ENCODE measurements at places on chromosomes 4 and X. TPM values are rescaled to one million over a fixed set of nuclear protein-coding genes. Genes with fewer than 3 reads are reported as not detected.
A peak's percentile ranks its signal among the peaks of the same experiment; 100 is the strongest.

DNA sequence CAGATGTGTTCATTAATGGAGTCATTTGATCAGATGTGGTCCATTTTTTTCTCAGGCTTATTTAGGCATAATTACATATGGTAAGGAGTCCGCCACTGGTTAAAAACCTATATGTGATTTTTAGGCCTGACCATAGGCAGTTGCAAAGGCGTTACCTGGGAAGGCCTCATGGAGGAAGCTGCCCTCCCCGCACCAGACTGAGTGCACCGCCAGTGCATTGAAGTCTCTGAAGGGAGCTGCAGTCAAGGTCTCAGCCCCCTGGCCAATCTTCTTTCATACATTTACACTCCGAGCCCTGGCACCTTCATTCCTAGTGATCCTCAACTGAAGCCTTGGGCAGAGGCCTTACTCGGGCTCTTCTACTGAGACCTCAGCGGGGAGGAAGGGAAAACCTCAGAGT, 898.2 kb upstream of the AGA start:
- no peak for DNase-seq

Gene SYP
- 4.0 TPM for total RNA-seq

Gene BGN
- total RNA-seq, result 164 TPM

- no peak for DNase-seq
These were observed 3.1 kb downstream of the TMEM184C start for GRCh38 chr4:147620315-147620714.

GRCh38 chrX:84362184-84362838, 139.9 kb downstream of the HDX start:
- no peak for DNase-seq

Gene PIGA
- 15.5 TPM for total RNA-seq

Gene USP17L15
- not detected for total RNA-seq

- DNase-seq, result no peak
These were observed 135.5 kb downstream of the AMMECR1 start for GRCh38 chrX:110182362-110182761.

- DNase-seq, result no peak
These were observed 108.5 kb downstream of the ZNF674 start for GRCh38 chrX:46436744-46437143.

DNA sequence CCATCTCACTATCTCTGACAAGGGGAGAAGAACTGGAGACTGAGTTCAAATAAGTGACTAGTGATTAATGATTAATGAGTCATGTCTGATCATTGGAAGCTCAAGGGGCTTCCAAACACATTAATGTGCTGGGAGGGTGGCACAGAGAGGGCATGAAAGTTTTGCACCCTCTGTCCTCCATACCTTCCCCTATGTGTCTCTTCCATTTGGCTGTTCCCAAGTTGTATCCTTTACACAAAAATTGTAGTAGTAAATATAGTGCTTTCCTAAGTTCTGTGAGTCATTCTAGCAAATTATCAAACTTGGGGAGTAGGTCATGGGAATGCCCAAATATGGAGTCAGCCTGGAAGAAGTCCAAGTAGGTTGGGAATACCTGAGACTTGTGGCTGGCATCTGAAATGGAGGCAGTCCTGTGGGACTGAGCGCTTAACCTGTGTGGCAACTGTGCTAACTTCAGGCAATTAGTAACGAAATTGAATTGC, 4.1 kb upstream of the FAM200B start:
- peak; percentile 57 for DNase-seq

Gene CCDC110
- total RNA-seq, result 4.5 TPM

Gene LRRC66
- 0.44 TPM for total RNA-seq

DNA sequence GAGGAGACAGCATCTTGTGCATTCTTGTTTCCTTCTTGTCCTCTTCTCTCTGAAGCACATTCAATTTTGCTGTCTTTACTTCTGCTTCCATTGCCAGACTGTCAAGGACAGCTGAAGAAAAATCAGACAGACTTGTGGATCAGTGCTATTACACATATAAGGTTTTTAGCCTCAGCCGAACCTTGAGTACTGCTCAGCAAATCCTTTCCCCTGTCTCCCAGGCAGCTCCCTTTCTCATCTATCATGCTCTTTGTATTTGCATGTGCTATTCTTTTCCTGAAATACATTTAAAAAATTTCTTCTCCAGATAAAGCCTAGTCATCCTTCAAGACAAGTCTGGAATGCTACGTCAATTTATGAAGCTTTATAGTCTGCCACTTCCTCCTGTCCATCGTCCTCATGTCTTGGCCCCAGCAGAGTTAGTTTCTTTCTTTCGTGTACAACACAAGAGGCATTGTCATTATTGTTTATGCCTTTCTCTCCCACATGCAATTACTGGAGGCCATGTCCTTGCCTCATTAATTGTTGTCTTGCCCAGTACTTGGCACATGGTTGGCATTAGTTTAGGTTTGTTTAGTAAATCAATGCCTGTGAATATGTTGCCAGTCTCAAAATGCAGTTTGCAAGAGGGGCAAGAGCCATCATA, 45.1 kb downstream of the ADGRL3 start:
- peak; percentile 29 for DNase-seq

Gene RHOXF2
- not detected for total RNA-seq

DNA sequence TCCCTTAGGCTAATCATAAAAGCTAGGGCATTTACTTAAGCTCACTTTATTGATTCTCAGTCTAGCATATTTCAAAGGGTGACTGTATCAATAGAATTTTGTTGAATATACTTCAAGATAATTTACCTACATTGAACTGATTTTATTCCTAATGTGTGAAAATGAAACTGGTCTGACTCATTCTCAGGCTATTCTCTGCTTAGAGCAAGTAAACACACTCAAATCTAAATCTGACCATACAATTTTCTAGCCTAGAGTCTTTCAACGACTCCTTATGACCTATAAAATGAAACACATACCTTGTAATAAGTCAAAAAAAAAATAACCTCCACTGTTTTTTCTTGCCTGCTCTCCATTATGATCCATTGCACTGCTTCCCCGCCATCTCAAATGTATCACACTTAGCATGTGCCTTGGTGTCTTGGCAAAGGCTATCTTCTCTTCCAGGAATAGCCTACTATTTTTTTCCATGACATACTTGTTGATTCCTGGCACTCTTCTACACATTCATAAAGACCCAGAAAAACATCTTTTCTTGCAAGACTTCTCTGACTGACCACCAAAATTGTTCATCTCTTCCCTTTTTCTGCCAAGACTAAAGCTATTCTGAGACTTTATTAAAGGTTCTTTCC, 965.1 kb upstream of the HS3ST1 start:
- no peak for DNase-seq

DNA sequence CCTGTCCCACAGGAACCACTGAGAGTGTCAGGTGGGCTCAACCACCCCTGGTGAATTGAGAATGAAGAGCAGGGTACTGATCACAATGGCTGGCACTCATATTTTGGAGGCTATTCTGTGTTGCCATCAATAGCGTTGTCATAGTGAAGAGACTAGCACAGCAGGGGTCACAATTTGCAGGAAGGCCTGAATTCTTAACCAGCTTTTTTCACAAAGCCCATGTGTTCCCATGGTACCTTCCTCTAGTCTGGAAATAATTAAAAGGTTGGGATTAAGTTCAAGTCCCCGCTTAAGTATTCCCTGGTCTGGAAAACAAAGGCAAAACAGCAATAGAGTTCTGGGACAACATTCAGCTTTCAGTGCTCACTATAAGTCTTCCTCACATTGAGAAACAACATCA, 1051.7 kb downstream of the C4orf33 start:
- no peak for DNase-seq

Gene MAN2B2
- total RNA-seq, result 34.3 TPM

DNA sequence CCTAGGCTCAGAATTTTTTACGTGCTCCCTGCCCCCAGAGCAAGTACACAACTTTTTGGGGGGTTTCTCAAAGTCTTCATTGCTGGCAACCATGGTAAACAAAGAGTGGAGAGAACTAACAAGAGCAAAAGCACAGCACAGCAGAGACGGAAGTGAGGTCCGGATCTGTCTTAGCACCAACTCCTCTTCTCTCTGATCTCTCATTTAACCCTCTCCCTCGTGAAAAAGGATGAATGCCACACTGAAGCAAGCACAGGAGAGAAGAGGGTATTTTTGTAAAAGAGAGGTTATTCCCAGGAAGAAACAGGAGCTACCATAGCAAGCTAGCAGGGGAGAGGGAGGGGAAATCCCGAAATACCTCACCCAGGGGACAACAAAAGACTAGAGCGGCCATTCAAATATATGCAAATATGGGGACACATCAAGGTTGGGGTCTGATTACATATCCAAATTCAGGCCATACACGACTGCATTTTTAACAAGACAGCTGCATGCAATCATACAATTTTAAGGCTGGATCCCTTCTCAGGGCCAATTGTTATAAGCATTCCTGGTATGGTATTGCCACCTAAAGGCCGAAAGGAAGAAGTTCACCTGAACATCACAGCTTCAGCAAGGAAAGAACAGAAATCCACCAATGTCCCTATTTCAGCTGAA, 46.6 kb downstream of the CD40LG start:
- DNase-seq, result no peak

DNA sequence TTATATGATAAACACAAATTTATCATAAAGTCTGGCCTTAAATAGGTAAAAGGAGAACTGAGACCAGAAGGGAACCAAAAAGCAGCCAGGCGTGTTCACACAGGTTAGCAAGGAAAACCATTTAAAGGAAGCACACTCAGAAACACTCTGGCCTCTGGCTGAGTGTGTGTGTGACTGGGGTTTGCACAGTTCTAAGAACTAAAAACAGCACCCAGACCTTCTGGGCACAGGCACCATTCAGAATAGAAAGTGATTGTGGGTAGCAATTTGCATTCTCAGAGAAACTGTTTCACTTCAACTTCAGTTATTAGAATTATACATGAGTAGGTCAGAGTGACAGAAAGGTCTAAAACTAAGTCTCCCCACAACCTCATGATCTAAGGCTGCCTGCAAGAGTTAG, 10.0 kb downstream of the GPR82 start:
- DNase-seq, result no peak

Gene RNF128
- total RNA-seq, result 18.9 TPM

- no peak for DNase-seq
These were observed 2.2 kb upstream of the RPL36A start for GRCh38 chrX:101388604-101389003.

DNA sequence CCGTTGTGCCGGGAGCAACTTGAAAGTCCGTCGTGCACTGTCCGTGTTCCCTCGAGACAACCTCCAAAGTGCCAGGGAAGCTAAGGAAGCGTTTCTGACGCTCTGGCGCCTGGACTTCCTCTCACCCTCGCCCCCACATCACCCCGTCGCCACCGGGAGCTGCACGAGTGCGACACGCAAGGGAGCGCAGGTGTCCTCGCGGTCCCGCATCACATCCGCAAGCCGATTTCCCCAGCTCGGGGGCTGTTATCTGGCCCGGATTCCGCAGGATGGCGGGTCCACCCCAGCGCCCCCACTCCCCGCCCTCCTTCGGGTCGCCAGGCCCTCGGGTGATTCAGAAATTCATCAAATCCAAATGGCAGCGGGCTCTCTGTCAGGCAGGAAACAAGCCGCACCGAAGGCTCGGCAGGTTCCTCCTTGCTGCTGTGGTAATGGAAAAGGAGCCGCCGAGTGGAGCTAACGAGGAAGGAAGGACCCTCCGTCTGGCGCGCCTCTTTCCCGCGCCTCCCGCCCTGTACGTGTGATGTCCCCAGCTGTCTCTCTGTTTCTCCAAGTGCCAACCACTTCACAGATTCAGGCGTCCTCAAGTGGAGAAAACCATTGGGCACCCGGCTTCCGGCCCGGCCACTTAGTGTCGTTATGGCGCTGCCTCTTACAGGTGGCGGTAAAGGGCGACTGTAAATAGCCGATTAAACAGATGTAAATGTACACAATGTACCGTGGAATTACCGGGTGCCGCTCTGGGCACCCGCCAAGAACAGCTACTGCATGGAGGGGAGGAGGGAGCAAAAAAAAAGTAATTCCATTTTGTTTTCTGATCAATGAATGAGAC, 921 bp upstream of the SETD7 start:
- DNase-seq, result peak; percentile 75

Gene PWWP3B
- 1.4 TPM for total RNA-seq

Gene RNF212
- 5.3 TPM for total RNA-seq

DNA sequence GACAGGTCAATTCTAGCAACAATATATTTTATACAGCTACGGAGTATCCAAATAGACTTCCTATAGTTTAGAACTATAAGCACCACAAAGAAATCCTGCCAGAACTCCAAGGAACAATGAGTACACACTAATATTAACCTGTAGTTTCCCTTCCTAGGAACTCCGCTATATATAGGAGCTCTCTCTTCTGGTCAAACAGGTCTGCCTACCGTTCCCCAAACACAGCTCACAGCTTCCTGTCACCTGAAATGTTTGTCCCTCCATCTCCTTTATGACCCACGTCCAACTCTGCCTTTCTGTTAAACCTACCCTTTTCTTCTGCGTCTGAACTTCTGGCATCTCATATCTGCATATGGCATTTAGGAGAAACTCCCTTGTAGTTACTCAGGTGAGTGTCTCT, 10.5 kb upstream of the GJB1 start:
- DNase-seq, result no peak

- DNase-seq, result no peak
These were observed 321.2 kb downstream of the CAMK2D start for GRCh38 chr4:113440371-113440770.

- DNase-seq, result no peak
These were observed 133.4 kb upstream of the MSX1 start for GRCh38 chr4:4726051-4726450.

DNA sequence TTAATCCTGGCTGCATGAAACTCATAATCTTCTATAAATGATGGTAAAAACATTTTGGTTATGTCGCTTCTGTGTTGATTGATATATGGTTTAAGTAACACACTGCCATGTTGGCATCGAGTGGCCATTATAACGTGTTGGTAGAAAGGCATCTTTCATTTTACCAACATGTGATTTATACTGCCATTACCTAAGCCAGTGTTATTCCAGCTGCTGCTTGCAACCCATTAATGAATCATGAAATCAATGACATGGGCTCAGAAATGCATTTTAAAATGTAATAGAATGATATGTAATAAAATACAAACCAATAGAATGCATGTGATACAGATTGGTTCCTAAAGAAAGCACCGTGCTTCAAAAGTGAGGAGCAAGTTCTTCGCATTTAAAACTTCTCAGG, 102.0 kb downstream of the VEGFC start:
- no peak for DNase-seq

Gene ZBED1
- total RNA-seq, result 40.7 TPM

DNA sequence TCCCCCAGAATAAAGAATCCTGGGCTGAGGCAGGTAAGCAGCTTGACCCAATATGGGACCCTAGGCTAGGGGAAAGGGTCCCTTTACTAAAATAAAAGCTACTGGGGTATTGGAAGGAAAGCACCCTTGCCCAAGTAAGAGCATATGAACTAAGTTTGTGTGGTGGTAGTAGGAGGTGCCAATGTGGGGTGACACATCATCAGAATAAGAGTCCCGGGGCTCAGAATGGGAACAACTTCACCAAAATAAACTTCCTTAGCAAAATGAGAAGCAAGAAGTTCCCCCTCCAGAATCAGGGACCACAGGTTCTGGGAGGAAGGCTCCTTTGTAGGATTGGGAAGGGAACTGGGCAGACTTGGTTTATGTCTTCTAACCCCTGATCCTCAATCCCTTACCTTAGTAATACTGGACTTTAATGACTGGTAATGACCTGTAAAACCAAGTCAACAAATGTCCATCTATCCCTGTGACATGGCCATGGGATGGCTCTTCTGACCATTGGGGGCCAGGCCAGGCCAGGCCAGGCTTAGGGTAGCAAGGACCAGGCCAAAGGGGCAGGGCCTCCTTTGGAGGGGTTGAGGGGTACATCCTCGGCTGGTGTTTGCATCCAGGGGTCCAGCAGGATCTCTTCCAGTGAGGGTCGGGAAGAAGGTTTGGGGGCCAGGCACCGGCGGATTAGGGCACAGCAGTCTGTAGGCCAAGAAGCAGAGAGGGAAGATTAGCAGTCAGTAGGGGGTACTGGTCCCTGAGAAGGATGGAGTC, 2.3 kb upstream of the SLC35A2 start:
- no peak for DNase-seq

Gene INTU
- total RNA-seq, result 8.3 TPM

GRCh38 chr4:108635070-108635655, 14.8 kb downstream of the RPL34 start:
- no peak for DNase-seq

Gene CT55
- total RNA-seq, result not detected
